Activated naive CD8-positive, alpha-beta T cell treated with anti-CD3 and anti-CD28 coated beads, Interleukin-2, amount 10 ng/mL, durations not matched to agents 7 days and 5 days (primary cell): ENCODE measurements at places on chromosomes 11 and 22. TPM values are rescaled to one million over a fixed set of nuclear protein-coding genes. Genes with fewer than 3 reads are reported as not detected.

CASP5 gene
- total RNA-seq = not detected

- H3K4me1 ChIP-seq = peaks cover 24% of the 10 kb centered on the region
- no peak for DNase-seq
- H3K36me3 ChIP-seq = peaks cover 14% of the 10 kb centered on the region
- H3K27me3 ChIP-seq = no peaks in the 10 kb centered on the region
- H3K27ac ChIP-seq = no peak overlapping the region
Observed at GRCh38 chr11:14537134-14537599, 17.0 kb upstream of the PSMA1 start.

DNA sequence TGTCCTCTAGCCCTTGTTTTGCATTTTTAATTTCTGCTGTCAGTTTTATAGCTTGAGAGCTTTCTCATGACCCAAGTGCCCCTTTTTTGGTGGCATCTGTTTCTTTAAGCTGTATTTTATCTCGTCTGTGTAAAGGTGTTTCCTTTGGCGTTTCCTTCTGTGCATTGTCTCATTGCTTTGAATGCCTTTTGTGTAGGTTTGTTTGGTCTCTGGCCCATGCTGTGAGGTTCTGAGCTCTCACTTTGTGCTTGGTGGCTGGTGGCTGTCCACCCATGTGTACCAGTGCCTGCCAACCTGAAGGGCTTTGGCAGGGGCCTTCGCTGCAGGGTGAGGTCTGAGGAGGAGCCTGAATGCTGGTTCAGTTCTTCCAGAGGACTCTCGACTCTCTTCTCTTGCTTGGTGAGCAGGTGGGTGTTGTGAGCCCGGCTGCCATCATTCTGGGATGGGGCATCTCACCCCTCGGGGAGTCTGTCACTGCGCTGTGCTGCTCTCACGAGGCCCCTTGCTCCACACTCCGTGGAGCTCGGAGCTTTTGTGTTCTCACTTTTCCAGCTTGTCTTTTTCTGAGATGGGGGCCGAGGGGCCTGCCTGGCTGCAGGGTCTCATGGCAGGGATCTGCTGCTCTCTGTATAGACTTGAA lies 14.9 kb downstream of the AP2A2 start:
- no peaks in the 10 kb centered on the region for H3K27me3 ChIP-seq
- H3K4me1 ChIP-seq = peaks cover 27% of the 10 kb centered on the region
- peak overlapping the region; percentile 71 for H3K27ac ChIP-seq
- DNase-seq = no peak
- peak overlapping the region; percentile 71 for H3K4me3 ChIP-seq

BID gene
- 35.6 TPM for total RNA-seq

DNA sequence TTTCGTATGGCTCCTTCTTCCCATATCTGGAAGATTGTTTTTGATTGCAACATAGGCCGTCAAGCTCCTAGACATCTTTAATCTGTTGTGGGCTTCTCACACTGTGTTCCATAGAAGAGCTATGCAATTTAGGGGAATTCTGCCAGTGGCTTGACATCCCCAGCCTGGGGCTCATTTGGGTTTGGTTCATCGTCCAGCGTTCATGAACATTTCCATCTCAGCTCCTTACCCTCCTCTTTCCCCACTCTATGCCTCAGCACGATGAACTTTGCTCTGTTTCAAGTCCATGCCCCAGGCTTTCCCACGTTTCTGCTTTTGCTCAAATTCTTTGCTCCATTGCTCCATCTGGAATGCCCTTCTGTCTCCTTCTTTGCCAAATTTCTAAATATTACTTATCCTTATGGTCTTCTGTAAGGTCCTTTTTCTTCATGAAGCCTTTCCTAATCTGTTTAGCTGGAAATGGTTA lies 26.1 kb upstream of the CLMP start:
- no peak for DNase-seq
- no peak overlapping the region for H3K27ac ChIP-seq
- H3K4me3 ChIP-seq = no peak overlapping the region
- H3K36me3 ChIP-seq = no peaks in the 10 kb centered on the region
- peaks cover 20% of the 10 kb centered on the region for H3K27me3 ChIP-seq
- H3K4me1 ChIP-seq = no peaks in the 10 kb centered on the region

DNA sequence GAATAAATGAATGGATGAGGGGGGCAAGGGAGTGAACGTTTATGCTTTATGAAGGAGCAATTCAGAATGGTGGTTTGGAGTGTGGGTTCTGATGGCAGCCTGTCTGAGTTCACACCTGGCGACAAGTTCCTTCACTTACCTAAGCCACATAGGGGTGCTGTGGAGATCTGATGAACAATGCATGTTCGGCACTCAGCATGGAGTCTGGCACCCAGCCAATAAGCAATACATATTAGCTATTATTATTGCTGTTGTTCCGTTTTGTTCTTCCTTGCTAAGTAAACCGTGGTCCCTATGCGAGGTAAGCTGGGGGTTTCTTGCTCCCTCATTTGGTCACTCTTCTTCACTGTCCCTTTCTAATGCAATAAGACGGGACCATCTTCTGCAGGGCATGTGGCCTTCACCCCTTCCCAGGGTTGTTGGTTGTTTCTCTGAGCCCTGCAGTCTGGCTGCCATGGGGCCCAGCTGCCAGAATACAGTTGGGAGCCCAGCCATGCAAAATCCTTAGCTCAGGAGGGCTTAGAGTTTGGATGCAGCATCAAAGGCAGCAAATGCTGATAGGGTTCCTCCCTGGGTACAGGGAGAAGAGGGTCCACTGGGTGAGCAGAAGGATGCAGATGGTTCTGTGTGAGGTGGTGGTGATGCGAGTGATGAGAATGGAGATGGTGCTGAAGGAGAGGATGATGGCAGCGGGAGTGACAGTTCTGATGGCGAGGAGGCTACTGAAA lies 6.4 kb upstream of the PKNOX2 start:
- no peak for DNase-seq
- H3K27me3 ChIP-seq = peaks cover 32% of the 10 kb centered on the region
- H3K4me1 ChIP-seq = no peaks in the 10 kb centered on the region
- no peak overlapping the region for H3K4me3 ChIP-seq
- H3K36me3 ChIP-seq = no peaks in the 10 kb centered on the region
- no peak overlapping the region for H3K27ac ChIP-seq

TRIM77 gene
- not detected for total RNA-seq

- peak; percentile 12 for DNase-seq
- no peaks in the 10 kb centered on the region for H3K27me3 ChIP-seq
- H3K4me1 ChIP-seq = no peaks in the 10 kb centered on the region
- peaks cover 34% of the 10 kb centered on the region for H3K36me3 ChIP-seq
Observed at GRCh38 chr22:47020166-47020565, 257.7 kb downstream of the TBC1D22A start.

C11orf91 gene
- total RNA-seq = not detected

SPTBN2 gene
- total RNA-seq = 1.6 TPM

DNA sequence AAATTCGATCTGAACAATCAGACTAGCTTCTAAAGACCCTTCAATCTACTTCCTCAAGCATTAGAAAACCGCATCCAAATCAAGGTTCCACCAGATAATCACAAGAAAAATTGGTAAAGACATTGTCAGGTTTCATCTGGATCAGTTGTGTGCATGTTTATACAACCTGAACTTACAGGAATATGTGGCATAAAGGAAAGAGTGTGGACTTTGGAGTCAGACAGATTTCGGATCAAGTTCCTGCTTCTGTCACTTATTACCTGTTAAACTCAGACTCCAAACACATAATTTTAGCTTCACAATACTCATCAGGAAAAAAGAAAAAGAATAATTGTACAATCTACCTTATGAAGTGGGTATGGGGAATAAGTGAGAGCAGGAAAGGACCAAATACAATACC lies 80.5 kb downstream of the MPPED2 start:
- H3K4me1 ChIP-seq = no peaks in the 10 kb centered on the region

LYVE1 gene
- not detected for total RNA-seq

DNA sequence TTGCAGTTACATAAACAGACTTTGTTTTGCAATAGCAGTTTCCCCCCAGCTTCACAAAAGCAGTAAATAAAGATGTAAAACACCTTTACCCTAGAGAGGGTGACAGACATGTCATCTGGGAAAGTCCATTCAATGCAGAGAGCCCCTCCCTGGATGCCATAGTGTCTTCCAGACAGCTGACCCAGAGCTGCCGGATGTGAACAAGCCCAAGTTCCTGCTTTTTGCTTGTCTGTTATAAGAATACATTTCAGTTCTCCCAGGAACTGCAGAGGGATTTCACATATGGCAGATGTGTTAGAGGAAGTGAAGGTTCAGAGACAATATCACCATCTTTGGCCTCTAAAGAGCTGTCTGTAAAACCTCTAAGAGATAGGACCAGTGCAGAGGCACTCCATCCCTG lies 48.9 kb downstream of the RELT start:
- no peak overlapping the region for H3K27ac ChIP-seq
- no peaks in the 10 kb centered on the region for H3K27me3 ChIP-seq
- no peak for DNase-seq
- H3K36me3 ChIP-seq = peaks cover 7% of the 10 kb centered on the region
- H3K4me1 ChIP-seq = peaks cover 10% of the 10 kb centered on the region

PAMR1 gene
- not detected for total RNA-seq

GRCh38 chr11:121696931-121697670 lies 244.3 kb upstream of the SORL1-AS1 start:
- no peak for DNase-seq
- H3K4me3 ChIP-seq = no peak overlapping the region
- no peak overlapping the region for H3K27ac ChIP-seq
- H3K36me3 ChIP-seq = no peaks in the 10 kb centered on the region
- no peaks in the 10 kb centered on the region for H3K4me1 ChIP-seq

GRCh38 chr11:118679483-118679882 lies at the start of gene TREH:
Gene TREH (minus strand): TSS chr11:118679650. CDS start chr11:118679627, 23 bp downstream.
- no peaks in the 10 kb centered on the region for H3K4me1 ChIP-seq
- no peak within 1 kb of the TSS for H3K4me3 ChIP-seq
- H3K36me3 ChIP-seq = no peaks in the 10 kb centered on the region
- DNase-seq = peak; percentile 10

GRCh38 chr11:91857179-91857578 lies 367.4 kb upstream of the FAT3 start:
- DNase-seq = no peak
- no peaks in the 10 kb centered on the region for H3K36me3 ChIP-seq

MRGPRE gene
- not detected for total RNA-seq

GRCh38 chr11:10902301-10903063 lies 44.6 kb upstream of the ZBED5 start:
- H3K27ac ChIP-seq = no peak overlapping the region
- no peaks in the 10 kb centered on the region for H3K36me3 ChIP-seq
- no peak for DNase-seq
- H3K4me1 ChIP-seq = peaks cover 2% of the 10 kb centered on the region

- DNase-seq = peak; percentile 61
- no peaks in the 10 kb centered on the region for H3K36me3 ChIP-seq
- H3K27ac ChIP-seq = no peak within 1 kb of the TSS
- H3K27me3 ChIP-seq = peaks cover 10% of the 10 kb centered on the region
- peaks cover 5% of the 10 kb centered on the region for H3K4me1 ChIP-seq
Observed at GRCh38 chr11:67056267-67057204, at the start of gene RHOD. Gene RHOD (plus strand): TSS chr11:67056847. CDS start chr11:67056903, 56 bp downstream.

- no peak overlapping the region for H3K4me3 ChIP-seq
- H3K27me3 ChIP-seq = no peaks in the 10 kb centered on the region
- H3K4me1 ChIP-seq = no peaks in the 10 kb centered on the region
- no peak overlapping the region for H3K27ac ChIP-seq
- no peaks in the 10 kb centered on the region for H3K36me3 ChIP-seq
Observed at GRCh38 chr22:48849219-48849912, 978.3 kb downstream of the BRD1 start.

DNA sequence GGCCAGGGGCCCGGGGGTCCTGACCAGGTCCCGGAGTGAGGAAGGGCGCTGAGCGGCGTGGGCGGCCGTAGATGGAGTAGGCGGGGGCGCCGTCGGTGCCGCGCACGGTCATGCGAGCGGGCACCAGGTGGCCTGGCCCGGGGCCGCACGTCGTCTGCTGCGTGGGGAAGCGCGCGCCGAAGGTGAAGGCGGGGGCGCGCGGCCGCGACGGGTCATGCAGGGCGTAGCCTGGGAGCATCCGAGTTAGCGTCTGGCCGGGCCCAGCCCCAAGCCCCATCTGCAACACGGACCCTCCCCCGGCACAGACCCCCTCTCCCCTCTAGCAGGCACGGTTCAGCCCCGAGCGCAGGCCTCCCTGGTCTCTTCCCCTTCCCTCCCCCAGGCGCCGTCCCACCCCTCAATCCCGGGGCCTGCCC lies 1.7 kb upstream of the TYMP start:
- peaks cover 19% of the 10 kb centered on the region for H3K36me3 ChIP-seq
- H3K4me3 ChIP-seq = peak overlapping the region; percentile 95
- H3K27me3 ChIP-seq = no peaks in the 10 kb centered on the region
- H3K27ac ChIP-seq = peak overlapping the region; percentile 100

GRCh38 chr22:17780741-17781318 lies 6.6 kb upstream of the BID start:
- H3K36me3 ChIP-seq = peaks cover 8% of the 10 kb centered on the region
- H3K4me1 ChIP-seq = peaks cover 36% of the 10 kb centered on the region
- DNase-seq = no peak
- H3K4me3 ChIP-seq = peak overlapping the region; percentile 55
- H3K27ac ChIP-seq = peak overlapping the region; percentile 74
- H3K27me3 ChIP-seq = no peaks in the 10 kb centered on the region

DNA sequence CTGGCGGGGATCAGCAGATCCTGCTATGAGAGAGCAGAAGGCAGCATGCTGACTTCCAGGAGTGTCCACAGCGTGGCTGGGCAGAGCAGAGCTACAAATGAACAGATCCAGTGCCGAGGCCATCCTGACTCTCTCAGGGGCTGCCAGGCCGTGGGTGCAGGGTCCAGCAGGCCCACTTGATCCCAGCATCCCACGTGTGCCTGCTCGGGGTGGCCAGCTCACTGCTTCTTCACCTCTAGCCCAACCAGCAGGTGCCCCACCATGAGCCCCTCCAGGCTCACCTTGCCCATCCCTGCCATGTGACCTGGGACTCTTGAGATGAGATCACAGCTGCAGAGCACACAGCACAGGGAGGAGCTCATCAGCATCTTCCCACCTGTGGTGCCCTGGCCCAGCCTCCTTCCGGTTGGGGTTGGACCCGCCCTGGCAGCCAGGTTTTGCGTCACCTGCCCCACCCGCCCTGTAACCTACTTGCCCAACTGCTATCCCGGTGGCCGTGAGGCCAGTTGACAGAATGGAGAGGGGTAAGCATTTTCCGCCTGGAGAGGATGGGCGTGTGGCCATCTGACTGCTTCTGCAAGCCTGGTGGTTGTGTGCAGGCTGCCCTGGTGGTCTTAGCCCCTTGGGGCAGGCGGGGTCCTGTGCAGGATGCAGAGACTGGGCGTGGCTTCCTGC lies 11.0 kb downstream of the TANGO2 start:
- H3K27ac ChIP-seq = no peak overlapping the region
- no peak overlapping the region for H3K4me3 ChIP-seq
- no peaks in the 10 kb centered on the region for H3K27me3 ChIP-seq
- peaks cover 1% of the 10 kb centered on the region for H3K4me1 ChIP-seq
- H3K36me3 ChIP-seq = peaks cover under 1% of the 10 kb centered on the region

DNA sequence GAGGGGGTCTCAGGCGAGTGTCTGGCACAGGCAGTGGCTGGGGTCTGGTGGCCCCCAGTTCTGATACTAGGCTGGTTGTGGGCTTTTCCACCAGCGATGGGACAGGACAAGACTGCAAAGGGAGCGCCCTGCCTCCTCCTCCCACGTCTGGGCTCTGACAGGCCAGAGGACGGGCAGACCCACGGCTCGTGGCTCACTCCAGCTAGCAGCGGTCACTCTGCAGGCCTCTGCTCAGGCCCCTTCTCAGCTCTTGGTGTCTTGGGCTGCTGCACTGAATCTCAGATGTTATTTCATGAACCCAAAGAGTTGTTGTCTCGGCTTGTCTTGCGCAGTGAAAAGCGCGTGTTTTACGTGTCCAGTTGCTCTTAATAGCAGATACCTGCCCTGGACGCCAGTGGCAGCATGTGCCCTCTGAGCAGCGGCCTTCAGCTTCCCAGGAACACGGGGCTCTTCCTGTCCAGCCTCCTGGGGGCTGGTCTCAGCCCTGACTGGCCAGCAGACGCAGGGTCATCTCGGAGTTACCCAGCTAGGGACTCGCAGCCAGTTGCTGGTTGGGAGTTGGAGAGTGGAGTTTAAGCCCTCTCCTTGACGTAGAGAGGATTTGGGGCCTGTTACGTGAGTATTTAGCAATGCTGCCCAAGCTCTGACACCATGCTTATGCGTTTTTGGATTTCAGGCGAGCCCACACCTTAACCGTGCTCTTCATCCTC lies 9.6 kb downstream of the PTDSS2 start:
- DNase-seq = no peak
- H3K4me1 ChIP-seq = peaks cover 28% of the 10 kb centered on the region
- no peaks in the 10 kb centered on the region for H3K27me3 ChIP-seq
- no peak overlapping the region for H3K27ac ChIP-seq
